T-cell (primary cell): ENCODE measurements at places on chromosomes 12 and 14. TPM values are rescaled to one million over a fixed set of nuclear protein-coding genes. Genes with fewer than 3 reads are reported as not detected.

- DNase-seq = no peak
Observed at GRCh38 chr12:17139931-17140330, 534.0 kb upstream of the LMO3 start.

GRCh38 chr14:79404874-79405511, 806.3 kb downstream of the DIO2 start:
- no peak for DNase-seq

GRCh38 chr14:68888025-68888850, 90.9 kb downstream of the ACTN1 start:
- no peak for DNase-seq

DNA sequence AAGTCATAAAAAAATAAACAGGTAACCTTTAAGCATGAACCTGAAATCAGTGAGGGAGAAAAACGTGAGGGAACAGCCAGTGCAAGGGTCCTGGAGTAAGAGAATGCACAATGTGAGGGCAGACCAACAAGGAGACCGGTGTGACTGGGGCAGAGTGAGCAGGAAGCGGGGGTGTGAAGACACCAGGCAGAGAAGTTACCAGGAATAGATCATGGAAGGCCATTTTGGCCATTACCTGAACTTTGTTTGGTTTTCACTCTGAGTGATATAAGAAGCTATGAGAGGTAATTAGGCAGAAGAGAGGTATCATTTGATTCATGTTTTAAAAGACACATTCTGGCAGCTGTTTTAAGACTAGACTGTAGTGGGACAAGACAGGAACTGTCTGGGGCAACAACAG, 15.0 kb downstream of the PAH start:
- DNase-seq = no peak

- no peak for DNase-seq
Observed at GRCh38 chr12:47860873-47861272, 41.2 kb upstream of the HDAC7 start.

GRCh38 chr12:89889062-89889461, 180.4 kb upstream of the ATP2B1 start:
- DNase-seq = no peak

DNA sequence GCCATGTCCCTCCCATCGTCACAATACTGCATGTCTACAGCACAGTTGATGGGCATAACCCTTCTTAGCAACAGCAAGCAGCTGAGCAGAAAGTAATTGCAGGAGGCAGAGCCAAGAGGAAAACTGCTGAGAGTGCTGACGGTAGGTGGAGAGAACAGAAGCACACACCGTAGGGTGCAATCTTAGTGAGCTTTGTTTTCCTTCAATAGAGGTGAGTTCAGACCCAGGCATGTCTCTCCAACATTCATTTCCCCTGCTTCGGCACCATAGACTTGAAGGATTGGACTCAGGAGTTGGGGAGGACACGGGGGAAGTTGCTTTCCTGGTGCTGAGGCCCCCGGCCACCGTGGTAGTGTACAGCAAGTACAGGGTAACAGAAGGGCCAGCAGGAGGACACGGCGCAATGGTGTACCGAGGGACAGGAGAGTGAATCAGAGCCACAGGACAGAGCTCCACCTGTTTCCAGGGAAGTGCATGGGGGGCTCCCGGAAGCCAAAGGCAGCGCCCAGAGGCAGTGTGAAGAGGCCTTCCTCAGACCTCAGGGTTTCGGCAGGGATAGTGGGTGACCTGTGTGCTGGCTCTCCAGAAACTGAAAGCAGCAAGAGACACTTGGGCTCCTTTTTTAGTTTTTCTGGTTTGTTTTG, 36.3 kb upstream of the SINHCAF start:
- no peak for DNase-seq

DNA sequence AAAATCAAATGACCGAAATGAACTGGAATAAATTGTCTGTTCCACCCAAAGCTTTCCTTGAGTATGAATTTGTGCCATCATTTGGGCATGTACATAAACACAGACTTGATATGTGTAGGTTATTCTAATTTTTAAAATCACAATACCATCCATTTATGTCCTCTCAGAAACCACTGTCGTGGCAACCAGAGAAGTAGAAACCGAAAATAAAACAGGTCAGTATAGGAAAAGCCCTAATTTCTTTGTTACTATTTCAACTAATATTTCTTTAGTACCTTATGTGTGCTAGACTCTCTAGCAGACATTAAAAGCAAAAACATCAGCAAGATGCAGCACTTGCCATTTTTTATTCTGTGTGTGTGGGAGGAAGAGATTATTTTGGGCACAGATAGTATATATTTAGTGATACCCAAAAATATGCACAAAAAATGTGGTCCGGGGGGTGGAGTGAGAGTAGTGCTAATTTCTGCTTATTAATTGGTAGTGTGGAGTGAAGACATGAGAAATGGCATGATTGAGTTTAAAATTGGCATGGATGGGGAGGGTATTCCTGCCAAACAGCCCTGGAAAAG, 130.8 kb upstream of the CNTN1 start:
- DNase-seq = no peak

LTB4R2 gene
- total RNA-seq = 24.6 TPM

FOXG1 gene
- not detected for total RNA-seq

ASCL1 gene
- not detected for total RNA-seq
